ENCODE measurements at places on chromosomes 4 and X.
A peak's percentile ranks its signal among the peaks of the same experiment; 100 is the strongest.

- no peak for DNase-seq
Observed at GRCh38 chr4:108361886-108362285, 193.2 kb upstream of the LEF1 start.

DNA sequence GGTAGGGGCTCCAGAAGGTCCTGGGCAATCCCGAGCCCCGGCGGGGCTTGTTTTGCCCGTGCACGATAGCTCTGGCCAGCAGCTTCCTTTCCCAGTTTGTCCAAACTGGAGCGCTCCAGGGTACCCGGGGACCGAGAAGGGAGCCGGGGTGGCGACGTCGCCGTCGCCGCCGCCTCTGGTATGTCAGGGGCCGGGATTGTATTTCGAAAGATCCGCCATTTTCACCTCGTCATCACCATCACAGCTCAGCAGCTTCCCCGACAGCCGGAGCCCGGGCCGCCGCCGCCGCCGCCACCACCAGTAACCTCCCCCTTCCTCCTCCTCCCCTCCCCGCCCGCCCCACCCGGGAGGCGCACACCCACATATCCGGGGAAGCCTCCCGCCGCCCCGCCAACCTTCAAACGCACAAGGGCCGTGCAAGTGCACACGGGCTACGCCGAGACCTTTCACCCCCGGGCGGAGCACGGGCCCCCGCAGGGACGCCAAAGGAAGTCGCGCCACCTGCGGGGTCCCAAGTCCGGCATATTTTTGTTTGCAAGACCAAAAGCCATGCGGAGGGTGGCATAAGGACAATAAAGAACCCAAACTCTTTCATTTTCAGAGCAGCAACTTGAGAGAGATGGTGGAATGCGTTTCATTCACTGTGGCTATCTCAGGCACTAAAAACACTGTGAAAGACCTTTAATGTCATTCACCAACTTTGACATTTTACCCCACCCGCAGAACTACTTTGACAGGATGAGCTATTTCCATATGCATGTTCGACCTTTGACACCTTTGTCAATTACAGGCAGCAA, at the start of gene LIN54:
Gene LIN54, minus strand, starts transcription at position 302 of the 797 bp plus-strand sequence. CDS start 25,979 bp downstream, outside the sequence.
- DNase-seq = peak; percentile 71

DNA sequence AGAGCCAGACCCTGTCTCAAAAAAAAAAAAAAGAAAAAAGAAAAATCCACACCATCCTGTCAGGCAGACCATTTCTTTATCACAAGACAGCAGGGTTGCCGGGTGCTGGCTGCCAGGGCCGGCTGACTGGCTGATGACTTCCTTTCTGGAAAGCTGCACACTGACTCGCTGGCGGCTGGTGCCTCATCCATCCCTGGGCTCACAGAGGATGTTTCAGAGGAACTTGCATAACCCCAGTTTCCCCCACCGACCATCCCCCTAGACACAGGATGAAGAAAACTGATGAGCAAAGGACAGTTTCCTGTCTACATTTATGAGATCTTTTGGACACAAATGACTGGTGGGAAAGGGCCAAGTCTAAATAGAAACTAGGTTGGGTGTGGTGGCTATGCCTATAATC, 14.1 kb downstream of the HPSE start:
- no peak for DNase-seq

DNA sequence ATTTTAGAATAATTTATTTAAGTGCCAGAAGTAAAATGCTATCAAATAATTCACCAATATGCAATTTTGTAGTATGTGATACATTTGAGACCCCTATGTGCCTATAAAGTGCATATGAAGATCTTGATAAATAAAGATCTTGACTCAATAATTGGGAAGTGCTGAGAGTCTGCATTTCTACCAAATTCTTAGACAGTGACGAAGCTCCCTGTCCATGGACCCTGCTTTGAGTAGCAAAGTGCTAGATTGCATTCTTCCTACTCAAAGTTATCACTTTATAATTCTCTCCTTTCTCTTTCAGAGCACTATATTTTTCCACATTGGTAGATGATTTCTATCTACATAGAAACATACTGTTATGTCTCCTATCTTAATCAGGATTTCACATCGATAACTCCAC, 1393.9 kb downstream of the ARAP2 start:
- DNase-seq = no peak

DNA sequence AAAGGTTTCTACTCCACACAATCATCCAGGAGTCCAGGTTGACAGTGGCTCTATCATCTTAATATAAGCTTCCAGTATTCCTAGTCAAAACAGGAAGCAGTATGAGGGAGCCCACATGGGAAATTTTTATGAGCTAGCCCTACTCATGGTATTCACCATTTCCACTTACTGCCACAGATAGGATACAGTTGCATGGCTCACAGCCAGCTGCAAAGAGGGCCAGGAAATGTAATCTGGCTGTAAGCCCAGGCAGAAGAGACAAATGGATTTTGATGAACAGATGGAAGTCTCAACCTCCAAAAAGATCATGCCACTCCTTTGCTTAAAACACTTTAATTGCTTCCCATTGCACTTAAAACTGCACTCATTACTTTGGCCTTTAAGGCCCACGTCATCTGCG, 150.6 kb downstream of the ADAMTS3 start:
- DNase-seq = no peak

DNA sequence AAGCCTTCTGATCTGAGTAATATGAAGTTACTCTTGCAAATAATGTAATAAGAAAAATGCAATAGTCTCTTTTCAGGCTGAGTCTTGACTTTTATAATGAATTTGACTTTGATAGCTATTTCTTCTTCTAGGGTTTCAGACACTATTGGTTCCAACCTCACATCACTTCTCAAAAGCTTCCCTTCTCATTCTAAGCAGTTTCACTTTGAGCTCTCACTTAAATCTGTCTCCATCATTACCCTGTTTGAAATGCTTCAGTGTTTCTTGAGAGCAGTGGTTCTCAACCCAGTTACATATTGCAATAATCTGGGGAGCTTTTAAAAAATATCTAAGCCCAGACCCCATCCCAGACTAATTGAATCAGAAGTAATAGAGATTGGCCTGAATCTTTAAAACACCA, 40.5 kb upstream of the BMP2K start:
- DNase-seq = no peak

DNA sequence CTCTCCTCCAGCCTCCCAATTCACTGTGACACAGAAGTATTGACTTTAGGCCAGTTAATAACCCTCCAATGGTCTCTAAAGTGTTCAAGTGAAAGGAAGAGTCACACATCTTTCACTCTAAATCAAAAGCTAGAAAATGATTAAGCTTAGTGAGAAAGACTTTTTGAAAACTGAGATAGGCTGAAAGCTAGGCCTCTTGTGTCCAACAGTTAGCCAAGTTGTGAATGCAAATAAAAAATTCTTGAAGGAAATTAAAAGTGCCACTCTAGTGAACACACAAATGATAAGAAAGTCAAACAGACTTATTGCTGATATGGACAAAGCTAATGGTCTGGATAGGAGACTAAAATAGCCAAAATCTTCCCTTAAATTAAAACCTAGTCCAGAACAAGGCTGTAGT, 687.2 kb downstream of the TRIML1 start:
- DNase-seq = no peak

DNA sequence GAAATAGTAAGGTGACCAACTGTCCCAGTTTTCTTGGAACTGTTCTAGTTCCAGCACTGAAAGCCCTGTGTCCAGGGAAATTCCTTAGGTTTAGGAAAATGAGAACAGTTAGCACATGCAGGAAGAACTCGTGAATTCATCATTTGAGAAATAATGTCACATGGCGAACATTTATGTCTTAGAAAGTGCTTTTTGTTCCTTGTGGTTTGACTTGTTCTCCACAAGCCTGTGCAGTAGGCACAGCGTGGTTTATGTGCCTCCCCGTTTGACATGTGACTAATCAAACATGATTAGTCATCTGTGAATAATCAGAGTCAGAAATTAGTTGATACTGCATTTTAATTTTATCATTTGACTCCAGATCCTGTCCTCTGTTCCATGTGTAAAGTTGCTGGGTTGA, 556.0 kb upstream of the CPEB2 start:
- no peak for DNase-seq

DNA sequence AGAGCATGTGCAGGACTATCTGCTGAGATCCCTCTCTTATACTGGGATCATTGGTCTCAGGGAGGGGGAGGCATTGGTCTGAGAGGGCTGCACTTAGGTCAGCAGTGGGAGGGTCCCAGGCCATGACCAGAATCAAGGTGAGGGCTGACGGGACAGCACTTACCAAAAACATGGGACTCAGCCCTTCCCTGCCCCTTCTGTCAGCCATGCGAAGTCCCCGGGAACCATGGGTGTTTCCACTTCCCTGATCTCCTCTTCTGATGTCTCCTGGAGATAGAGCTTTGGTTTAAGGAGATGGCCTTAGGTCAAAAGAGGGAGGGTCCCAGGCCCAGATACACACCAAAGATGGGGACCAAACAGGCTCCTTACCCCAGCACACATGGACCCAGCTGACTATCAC, 12.9 kb upstream of the HSFX1 start:
- no peak for DNase-seq

DNA sequence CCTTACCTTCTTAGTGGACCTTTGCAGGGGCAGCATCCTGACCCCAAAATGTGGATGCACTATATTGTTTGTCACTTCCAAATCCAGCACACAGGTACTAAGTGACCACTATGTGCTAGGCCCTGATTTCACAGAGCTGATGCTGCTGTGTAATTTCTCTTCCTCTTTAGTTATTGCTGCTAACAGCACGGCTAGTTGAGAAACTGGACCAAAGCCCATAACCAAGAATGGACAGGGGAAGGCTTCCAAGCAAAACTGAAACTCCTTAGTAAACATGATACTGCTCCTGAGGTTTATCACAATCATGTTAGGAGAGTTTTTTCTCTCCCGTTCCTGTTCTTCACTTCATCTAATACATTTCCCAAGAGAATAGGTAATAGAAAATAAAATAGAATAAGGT, 172.9 kb upstream of the TTC29 start:
- DNase-seq = no peak

GRCh38 chr4:6408263-6408662, 64.2 kb downstream of the PPP2R2C start:
- DNase-seq = no peak

GRCh38 chrX:44218465-44218864, 125.0 kb downstream of the EFHC2 start:
- DNase-seq = no peak

DNA sequence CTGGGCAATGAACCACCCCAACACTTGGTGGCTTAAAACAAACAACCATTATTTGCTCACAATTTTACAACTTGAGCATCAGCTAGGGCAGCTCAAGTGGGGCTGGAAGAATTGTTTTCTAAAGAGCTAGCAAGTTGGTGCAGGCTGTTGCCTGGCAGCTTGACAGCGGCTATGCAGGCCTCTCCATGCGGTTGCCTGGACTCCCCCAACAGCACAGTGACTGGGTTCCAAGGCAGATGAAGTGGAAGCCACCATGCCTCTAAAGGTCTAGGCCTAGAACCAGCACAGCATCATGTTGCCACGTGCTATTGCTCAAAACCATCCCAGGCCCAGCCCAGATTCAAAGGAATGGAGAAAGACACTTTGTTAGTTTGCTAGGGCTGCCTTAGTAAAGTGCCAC, 114.8 kb downstream of the BCOR start:
- no peak for DNase-seq

GRCh38 chr4:6343939-6344408, 74.3 kb downstream of the WFS1 start:
- DNase-seq = no peak

- DNase-seq = no peak
Observed at GRCh38 chr4:75658876-75659275, 14.3 kb downstream of the G3BP2 start.

- no peak for DNase-seq
Observed at GRCh38 chr4:182277377-182277776, 34.2 kb downstream of the TENM3 start.

GRCh38 chr4:105679186-105679585, 29.3 kb downstream of the INTS12 start:
- DNase-seq = no peak

DNA sequence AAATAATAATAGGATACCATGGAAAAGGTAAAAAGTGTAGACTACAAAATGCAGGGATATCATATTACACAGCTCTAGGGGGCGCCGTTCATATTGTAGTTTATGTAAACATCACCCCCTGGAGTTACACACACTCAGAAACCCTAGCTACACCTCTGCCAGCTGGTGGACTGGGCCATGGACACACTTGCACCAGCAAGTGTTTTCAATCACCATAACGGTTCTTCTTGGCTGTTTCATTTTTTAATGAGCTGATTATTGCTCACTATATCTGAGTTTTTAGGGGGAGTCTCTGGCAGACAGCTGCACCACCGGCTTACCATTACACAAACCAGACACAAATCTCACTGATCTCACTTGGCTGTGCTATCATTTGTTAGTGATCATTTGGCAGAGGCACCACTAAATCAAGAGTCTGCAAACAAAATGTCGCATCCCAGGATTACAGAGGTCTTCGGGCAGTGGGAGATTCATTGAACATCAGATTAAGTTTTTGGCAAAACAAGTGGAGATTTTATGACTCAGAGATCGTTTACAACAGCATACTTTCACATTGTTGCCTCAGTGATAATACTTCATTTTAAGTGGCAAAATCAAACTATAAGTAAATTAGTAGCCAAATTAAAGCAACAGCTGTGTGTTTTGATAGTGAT, 185.7 kb downstream of the UNC5C start:
- DNase-seq = no peak

DNA sequence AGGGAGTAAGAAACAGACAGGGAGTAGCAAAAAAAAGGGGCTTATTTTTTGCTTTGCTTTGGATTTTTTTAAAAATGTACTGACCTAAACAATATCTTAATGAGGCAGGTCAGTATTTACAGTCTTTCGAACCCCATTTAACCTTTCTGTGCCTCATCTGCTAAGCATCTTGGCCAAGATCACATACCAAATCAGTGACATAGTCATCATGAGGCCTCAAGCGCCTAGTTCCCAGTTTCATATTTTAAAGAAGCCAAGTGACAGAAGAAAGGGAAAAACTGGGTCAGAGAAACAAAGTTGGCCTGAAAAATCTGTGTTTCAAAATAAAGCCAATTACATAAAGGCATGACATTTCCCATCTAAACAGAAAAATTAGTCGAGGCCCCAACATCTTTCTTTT, 94.6 kb upstream of the WDR44 start:
- no peak for DNase-seq

GRCh38 chr4:8195431-8195830, 3.7 kb upstream of the SH3TC1 start:
- DNase-seq = no peak

- DNase-seq = no peak
Observed at GRCh38 chr4:9918484-9918883, 102.8 kb downstream of the SLC2A9 start.

- DNase-seq = no peak
Observed at GRCh38 chr4:25919676-25920075, 5.7 kb downstream of the SMIM20 start.

DNA sequence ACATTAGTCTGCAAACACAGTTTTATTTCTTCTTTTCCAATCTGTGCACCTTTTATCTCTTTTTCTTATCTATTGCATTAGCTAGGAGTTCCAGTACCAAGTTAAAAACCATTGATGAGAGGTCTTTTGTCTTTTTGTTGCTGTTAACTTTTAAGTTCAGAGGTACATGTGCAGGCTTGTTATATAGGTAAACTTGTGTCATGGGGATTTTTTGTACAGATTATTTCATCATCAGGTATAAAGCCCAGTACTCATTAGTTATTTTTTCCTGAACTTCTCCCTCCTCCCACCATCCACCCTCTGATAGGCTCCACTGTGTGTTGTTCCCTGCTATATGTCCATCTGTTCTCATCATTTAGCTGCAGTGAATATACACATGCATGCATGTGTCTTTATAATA, 349.9 kb downstream of the PDHA2 start:
- DNase-seq = no peak

Measured in breast epithelium (tissue), 4 donors.